ENCODE measurements at places on chromosomes 3 and 15. TPM values are rescaled to one million over a fixed set of nuclear protein-coding genes. Genes with fewer than 3 reads are reported as not detected.

The GOLGA8S gene
- total RNA-seq: 0.42 TPM

- no peak for DNase-seq
These were observed 7.9 kb upstream of the SPPL2A start for GRCh38 chr15:50773389-50773788.

DNA sequence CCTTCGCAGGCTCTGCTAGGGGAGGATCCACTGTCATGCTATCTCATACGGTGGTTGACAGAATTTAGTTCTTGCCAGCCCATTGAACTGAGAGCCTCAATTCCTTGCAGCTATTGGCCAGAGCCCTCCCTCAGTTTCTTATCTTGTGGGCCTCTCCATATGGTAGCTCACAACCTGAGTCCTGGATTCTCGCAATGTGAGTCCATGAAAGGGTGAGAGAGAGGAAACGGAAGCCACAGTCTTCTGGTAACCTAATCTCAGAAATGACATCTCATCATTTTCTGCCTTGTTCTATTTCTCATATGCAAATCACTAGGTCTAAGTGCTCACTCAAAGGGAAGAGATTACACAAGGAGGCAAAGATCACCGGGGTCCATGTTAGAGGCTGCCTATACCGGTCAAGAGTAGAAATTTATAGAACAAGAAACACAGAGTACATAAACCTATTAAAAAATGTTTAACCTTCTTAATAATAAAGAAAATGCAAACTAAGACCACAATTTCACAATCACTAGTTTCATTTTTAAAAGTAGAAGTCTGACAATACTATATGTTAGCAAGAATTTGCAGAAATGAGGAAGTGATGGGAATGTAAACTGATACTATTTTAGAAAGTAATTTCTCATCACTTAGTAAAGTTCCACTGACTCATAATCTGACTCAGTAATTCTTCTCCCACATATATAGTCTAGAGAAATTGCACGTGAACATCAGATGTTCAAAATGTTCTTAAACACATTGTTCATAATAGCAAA is 378.4 kb upstream of the AGTR1 start:
- DNase-seq: no peak

DNA sequence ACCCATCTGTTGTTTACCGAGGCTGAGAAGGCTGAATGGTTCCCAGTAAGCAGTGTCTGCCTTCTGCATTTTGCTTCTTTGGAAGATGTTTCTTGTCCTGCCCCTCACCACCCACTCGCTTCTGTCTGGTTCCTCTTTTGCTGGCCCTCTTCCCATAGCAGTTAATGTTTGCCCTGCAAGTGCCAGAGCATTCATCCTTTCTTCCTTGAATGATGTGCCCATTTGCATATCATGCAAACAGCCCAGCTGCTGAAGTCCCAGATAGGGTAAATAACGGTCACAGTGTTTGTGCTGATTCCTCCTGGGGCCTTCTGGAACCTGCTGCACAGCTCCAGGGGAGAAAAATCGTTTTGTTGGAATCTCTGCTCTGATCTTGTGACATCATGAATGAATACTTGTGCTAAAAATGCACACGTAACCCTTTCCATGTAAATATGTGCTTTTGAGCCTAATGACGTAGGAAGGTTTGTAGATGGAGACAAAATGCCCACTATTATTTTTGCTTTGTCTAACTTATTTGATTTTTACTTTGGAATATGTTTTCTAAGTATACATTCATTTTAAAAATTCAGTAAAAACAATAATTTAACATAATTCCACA is 381.0 kb downstream of the SOX2 start:
- DNase-seq: no peak

The GP5 gene
- not detected for total RNA-seq

The DENND4A gene
- total RNA-seq: 25.6 TPM

- DNase-seq: no peak
These were observed 276.0 kb downstream of the MFSD1 start for GRCh38 chr3:159077860-159078259.

GRCh38 chr3:177430653-177431052 is 233.4 kb upstream of the TBL1XR1 start:
- no peak for DNase-seq

- DNase-seq: no peak
These were observed 920.9 kb downstream of the TUSC7 start for GRCh38 chr3:117630469-117630868.

The INKA1 gene
- total RNA-seq: 9.2 TPM

DNA sequence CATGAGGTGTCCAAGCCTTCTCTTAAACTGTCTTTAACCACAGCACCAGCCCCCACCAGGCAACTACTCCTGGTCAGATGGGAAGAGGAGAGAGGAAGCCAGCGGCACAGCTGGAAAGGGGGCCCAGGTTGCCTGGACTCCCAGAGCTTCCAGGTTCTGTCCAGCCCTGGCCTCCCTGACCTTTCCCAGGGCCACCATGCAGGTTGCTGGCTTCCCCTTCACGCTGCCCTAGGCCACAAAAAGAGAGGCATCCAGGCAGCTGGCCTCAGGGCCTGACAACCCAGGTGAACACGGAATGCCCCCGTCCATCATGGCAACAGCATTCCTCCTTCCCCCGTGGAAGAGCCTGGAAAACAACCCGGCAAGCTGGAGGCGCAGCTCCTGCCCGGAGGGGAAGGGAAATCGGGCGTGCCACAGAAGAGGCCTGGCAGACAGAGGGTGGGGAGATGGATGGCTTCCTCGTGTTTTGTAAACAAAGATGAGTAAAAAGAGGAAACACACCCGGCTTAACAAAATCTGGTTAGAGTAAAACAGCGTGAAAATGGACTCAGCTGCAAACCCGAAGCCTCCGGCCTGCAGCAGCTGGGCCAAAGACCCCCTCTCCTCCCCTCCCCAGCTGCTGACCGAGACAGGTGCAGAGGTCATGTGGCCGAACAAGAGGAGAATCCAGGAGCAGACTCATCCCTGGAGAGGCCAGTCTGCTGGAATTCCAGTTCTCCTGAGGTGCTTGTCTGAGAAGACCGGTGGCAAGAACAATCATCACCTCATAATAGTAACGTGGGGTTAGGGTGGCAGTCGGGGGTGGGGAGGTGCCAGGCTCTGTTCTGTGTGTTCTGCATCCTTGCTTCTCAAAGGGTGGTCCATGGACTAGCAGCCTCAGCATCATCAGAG is 15.5 kb downstream of the BMF start:
- no peak for DNase-seq

DNA sequence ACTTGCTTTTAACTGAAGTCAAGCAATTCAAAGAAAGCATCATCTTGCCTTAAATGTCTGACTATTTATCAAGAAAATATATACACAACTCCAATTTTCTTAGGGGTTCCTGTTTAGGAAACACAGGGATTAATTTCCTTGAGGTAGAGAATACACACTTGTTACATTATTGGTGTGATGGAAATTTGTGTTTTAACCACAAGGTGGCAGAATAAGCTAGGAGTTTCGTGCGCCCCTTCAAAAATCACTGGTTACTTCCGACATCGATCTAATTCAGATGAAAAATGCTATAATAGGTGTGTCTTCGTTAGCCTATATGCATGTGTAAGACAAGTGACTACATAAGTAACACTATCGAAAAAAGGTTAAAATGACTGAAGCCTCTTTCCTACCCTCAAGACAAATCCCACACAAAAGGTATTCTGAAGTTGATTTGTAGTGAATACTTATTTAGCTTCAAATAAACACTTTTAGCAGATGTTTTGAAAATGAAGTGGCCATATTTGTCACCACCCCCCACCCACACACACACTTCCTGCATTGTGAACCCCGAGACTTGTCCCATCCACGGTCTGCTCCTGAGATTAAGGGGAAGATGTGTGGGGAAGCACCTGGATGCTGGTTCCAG is 246.5 kb downstream of the ROBO1 start:
- no peak for DNase-seq

GRCh38 chr3:34650131-34650530 is 851.7 kb downstream of the PDCD6IP start:
- DNase-seq: no peak

DNA sequence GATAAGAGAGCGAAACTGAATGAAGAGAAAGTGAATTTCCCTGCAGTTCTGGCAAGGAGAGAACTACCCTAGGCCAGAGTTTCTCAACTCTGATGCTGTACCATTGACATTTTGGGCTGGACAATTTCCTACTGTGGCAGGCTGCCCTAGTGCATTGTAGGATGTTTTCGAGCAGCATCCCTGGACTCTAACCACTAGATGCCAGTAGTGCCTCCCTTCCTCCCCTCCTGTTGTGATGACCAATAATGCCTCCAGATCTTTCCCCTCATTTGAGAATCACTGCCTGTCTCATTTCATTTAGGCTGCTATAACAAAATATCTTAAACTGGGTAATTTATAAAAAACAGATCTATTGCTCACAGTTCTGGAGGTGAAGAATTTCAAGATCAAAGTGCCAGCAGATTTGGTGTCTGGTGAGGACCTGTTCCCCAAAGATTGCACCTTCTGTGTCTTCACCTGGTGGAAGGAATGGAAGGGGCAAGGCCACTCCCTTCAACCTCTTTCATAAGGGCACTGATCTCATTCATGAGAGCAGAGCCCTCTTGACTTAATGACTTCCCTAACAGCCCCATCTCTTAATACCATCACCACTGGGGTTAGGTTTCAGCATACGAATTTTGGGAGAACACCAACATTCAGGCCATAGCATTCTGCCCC is 188.9 kb upstream of the MEIS2 start:
- no peak for DNase-seq

The MAP6D1 gene
- total RNA-seq: 4.3 TPM

The GATA2 gene
- 21.3 TPM for total RNA-seq

The GOLGA6L7 gene
- not detected for total RNA-seq

- no peak for DNase-seq
These were observed 198.3 kb upstream of the TGFBR2 start for GRCh38 chr3:30408105-30408557.

The CYP1A2 gene
- total RNA-seq: not detected

The AHSG gene
- total RNA-seq: not detected

DNA sequence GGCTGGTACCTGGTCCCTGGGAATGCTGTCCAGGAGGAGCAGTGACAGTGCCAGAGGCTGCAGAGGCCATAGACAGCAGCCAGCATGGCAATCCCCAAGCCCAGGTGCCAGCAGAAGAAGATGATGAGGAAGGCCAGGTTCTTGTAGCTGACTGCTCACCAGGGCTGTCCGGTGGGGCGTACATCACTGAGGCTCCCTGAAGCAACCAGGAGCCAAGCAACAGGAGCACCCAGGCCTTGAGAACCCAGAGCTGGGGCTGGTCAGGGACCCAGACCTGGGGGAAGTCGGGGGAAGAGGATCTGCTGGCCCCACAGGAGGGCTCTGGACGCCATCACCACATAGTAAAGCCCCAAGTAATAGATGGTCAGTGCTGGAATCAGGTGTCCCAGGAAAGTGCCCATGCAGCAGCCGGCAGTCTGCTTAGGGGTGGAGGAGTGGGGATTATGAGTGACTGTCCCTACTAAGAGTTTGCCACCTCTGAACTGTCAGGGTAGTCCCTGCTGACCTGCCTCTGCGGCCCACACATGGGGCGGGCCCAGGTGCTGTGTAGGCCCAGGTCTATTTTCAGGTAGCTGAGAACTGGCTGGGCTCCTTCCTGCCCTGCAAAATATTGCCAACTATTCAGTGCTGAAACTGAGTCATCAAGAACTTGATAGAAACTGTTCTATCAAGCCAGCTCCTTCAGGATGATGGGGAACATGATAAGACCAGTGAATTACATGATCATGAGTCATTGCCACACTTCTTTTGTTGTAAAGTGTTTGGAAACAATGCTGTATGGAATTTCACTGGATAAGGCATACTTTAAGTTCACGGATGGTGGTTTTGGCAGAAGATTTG is 68.7 kb downstream of the CHRD start:
- no peak for DNase-seq

DNA sequence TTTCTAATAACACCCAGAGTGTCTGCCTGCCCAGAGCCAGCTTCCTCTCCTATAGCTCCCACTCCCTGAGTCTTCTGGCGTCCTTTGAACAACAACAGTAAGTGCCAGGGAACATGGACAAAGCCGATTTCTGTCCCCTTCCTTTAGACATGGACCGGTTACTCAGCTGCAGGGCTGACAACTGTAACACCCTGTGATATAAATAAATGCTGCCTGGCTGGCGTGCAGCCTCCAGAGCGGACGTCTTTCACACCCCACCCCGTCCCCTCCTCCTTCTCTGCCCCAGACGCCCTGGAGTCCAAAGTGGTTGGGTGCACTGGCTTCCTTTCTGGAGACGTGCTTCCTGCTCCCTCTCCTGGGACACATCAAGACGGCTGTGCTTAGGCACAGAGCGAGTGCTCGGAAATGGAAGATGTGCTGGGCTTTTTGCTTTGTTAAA is 281.9 kb upstream of the LRRFIP2 start:
- peak; percentile 68 for DNase-seq

The TOMM70 gene
- total RNA-seq: 30.3 TPM

The GOLGA8F gene
- not detected for total RNA-seq

The STRA6 gene
- total RNA-seq: not detected

The SLC12A8 gene
- 4.1 TPM for total RNA-seq

The SLC28A1 gene
- 1.6 TPM for total RNA-seq

DNA sequence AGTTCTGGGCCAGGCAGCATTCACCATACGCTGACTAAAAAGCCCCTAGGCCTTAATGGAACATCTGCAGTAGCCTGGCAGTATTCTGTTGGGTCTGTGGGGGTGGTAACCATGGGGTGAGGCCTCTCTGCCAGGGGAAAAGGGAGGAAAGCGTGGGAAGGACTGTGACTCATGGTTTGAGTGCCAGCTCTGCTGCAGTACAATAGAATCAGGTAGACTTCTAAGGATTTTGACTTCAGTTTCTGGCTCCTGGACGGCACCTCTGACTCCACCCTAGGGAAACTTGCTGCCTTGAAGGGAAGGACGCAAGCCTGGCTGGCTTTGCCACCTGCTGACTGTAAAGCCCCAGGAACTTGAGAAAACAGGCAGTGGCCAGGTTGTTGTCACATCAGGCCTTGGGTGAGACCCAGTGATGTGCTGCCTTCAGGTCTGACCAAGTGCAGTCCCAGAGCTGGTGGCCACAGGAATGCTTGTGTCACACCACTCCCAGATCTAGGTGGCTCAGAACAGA is 148.6 kb downstream of the SUCNR1 start:
- no peak for DNase-seq

The RASGRP1 gene
- 2.6 TPM for total RNA-seq

DNA sequence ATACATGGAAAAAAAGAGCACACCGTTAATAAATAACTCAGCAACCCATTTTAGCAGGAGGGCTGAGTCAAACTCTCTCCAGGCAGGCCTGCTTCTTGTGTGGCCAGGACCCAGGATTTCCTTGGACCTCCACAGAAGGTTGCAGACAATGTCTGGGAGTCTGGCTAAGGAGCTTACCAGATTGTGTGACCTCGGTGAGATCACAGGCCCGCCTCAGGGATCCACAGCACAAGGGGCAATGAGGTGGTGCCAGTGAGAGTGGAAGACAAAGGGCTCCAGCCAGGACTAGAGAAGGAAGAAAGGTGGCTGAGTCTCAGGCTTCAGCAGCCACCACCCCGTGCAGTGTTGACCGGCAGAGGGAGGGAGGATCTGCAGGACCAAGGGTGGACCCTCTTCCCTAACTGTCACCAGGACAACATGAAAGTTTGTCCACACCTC is 32.2 kb upstream of the SEC22A start:
- no peak for DNase-seq

The NGRN gene
- total RNA-seq: 63.5 TPM

DNA sequence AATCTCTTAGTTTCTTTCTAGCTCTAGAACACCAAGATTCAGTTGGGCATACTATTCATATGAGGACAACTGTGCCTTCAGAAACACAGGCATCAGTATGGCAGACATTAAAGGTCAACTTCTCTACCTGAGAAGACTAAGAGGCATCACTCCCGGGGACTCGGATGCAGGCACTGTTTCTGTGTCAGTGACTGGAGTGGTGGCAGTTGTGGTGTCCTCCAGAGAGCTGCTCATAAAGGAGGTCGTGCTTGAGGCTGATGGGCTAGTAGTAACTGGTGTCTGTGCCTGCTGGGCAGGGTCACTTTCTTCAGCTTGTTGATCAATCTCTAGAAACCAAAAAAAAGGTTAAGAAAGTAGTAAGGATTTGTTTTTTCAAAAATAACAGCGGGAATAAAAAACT is 75.2 kb downstream of the FBXL22 start:
- no peak for DNase-seq
